Bronchial epithelial cell (primary cell): ENCODE measurements at places on chromosomes 3 and 15. TPM values are rescaled to one million over a fixed set of nuclear protein-coding genes. Genes with fewer than 3 reads are reported as not detected.

GRCh38 chr15:100254691-100255090 is 87.1 kb downstream of the ADAMTS17 start:
- DNase-seq, result no peak

GRCh38 chr3:38130631-38131065 is 6.3 kb downstream of the ACAA1 start:
- DNase-seq, result no peak

Gene CELF6
- total RNA-seq, result under 0.01 TPM in 1 of 2 replicates, not detected in the other

Gene CHRNA3
- total RNA-seq, result not detected in 2 replicates

DNA sequence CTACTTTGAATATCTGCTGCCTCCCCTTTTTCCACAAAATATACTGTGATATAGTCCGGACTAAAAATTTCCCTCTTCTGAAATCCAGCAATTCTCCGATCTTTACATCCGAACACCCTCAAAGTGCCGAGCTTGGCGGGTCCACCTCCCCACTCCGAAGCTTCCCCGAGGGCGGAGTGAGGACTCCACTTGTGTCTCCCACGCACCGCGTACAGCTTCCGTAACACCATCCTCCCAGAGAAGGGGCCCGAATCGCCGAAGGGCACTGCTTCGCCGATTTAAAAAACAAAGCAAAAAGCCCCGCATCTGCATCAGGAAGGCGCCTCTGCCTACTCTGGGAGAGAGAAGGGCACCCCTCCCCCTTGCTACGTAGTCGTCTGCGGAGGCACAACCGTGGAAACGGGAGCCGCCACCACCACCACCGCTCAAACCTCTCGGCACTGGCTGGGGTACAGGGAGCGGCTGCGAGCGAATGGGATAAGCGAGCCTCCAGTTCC is 551 bp downstream of the NCBP2 start:
- peak; percentile 32 for DNase-seq

Gene DAZL
- not detected in 2 replicates for total RNA-seq

DNA sequence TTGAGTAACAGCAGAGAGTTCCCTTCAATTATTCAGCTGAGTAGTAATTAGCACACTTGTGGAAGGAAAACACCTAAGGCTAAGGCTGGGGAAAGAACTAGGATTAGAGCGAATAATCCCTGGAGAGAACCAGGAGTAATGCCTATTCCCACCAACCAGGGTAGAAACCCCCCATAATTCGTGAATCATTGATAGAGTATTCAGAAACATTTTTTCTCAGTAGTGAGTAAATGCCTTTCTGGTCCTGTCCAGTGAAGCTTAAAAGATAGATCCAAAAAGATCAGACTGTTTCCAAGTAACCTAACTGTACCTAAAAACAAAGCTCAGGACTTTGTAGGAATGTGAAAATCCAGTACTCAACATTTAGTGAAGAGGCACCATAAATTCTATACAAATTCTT is 71.2 kb downstream of the DGKG start:
- no peak for DNase-seq

Gene GDPGP1
- total RNA-seq, result 2.0 and 2.9 TPM in 2 replicates

GRCh38 chr15:28093752-28094535 is 5.2 kb downstream of the OCA2 start:
- DNase-seq, result no peak

- DNase-seq, result no peak
These were observed 52.5 kb upstream of the KCNMB2 start for GRCh38 chr3:178483704-178484103.

GRCh38 chr3:116339441-116340028 is 105.8 kb downstream of the LSAMP start:
- no peak for DNase-seq

Gene EFCC1
- total RNA-seq, result under 0.01 TPM in 1 of 2 replicates, not detected in the other

Gene SERF2
- 286 and 340 TPM in 2 replicates for total RNA-seq

GRCh38 chr15:81284256-81285031 is 39.5 kb downstream of the STARD5 start:
- DNase-seq, result no peak

Gene CNTN4
- total RNA-seq, result 0.26 and 0.79 TPM in 2 replicates

DNA sequence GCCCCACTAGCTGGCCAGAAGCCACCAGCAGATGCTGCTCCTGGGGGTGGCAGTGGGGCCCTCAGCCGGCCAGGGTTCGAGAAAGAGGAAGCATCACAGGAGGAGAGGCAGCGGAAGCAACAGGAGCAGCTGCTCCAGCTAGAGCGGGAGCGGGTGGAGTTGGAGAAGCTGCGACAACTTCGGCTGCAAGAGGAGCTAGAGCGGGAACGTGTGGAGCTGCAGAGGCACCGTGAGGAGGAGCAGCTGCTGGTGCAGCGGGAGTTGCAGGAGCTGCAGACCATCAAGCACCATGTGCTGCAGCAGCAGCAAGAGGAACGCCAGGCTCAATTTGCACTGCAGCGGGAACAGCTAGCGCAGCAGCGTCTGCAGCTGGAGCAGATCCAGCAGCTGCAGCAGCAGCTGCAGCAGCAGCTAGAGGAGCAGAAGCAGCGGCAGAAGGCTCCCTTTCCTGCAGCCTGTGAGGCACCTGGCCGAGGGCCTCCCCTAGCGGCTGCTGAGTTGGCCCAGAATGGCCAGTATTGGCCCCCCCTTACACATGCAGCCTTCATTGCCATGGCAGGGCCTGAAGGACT is 17.5 kb upstream of the APEH start:
- DNase-seq, result no peak

Gene UBAP1L
- 1.3 and 2.0 TPM in 2 replicates for total RNA-seq

Gene KCNMB3
- total RNA-seq, result 0.38 and 1.1 TPM in 2 replicates

DNA sequence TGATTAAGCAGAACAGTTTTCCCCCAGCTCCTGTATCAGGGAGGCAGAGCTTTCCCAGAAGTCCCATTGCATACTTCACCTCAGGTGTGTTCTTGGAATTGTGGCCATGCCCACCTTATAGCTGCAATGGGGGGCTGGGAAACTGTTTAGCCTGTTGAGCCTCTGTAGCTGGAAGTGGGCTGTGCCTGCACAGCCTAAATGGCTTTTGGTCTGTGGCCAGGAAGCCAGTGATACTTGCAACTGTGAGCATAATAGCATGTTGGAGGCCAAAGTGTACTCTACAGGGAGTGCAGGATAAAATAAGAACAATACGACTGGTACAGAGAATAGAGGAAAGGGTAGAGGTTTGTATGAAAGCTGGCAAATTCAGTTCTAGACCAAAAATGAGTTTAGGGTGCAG is 248.5 kb downstream of the PTPRG start:
- DNase-seq, result no peak

DNA sequence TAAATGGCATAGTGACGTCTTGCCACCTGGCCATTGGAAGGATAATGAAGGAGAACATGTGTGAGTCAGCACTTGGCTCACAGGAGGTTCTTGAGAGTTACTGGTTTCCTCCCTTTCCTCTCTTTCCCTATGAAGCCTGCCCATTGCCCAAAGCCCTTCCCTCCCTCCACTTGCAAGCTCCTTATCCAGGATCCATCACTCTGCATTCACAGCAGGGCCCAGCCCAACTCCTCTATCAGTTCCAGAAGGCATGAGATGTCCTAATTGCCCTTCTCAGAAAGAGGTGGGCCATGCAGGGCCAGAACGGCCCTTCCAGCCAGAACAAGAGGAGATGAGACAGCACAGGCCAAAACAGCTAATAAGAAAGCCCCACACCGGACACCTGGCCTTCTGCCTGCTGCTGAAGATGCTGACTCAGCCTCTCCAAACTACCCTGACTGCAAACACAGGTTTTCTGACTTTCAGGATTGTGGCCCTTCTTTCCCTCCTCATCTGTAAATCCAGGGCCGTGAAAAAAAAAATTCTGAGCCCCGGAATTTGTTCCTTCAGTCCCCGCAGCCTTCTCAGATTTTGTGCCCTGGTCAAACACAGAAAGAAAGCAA is 29.7 kb downstream of the HAPLN3 start:
- peak; percentile 47 for DNase-seq

Gene SLC6A11
- total RNA-seq, result 3.2 and 3.5 TPM in 2 replicates

- no peak for DNase-seq
These were observed 188.2 kb downstream of the SI start for GRCh38 chr3:164890061-164890460.

DNA sequence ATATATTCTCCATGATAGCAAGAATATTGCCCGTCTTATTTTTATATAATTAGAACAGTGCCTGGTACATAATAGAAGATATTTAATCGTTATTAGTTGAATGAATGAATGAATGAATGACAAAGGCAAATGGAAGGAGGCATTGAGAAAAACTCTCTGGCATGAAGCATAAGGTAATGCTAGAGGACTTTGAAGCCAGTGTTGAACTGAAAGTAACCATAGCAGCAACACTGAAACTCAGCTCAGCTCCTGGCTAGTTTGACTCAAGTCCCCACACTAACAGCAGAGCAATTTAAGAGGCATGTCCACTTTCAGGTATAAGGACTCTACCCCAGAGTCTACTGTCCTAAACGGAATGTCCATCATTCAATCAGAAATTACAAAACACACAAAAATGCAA is 227.0 kb downstream of the CPNE4 start:
- no peak for DNase-seq

GRCh38 chr3:53303957-53304356 is 43.4 kb downstream of the DCP1A start:
- no peak for DNase-seq

- DNase-seq, result no peak
These were observed 95.7 kb downstream of the CHDH start for GRCh38 chr3:53750253-53751210.

GRCh38 chr15:27628486-27628885 is 470.6 kb downstream of the OCA2 start:
- DNase-seq, result no peak

Gene SCN5A
- total RNA-seq, result under 0.01 TPM in 1 of 2 replicates, not detected in the other

DNA sequence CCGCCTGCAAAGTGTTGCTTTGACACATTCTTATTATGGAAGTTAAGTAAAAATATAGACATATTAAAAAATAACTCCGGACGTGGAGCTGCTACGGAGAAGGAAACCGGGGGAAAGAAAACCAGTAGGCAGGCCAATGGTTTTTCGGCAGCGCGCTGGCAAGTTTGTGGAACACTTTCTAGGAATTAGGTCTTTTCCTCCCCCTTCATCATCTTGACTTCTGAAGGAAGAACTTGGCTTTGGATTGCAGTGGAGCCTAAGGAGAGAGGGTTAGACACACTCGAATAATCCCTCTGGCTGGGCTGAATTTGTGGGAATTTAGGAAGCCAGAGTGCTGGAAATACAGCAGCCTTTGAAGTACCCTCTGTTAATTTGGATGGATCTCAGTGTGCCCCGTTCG is 317 bp downstream of the ROBO2 start:
- no peak for DNase-seq

DNA sequence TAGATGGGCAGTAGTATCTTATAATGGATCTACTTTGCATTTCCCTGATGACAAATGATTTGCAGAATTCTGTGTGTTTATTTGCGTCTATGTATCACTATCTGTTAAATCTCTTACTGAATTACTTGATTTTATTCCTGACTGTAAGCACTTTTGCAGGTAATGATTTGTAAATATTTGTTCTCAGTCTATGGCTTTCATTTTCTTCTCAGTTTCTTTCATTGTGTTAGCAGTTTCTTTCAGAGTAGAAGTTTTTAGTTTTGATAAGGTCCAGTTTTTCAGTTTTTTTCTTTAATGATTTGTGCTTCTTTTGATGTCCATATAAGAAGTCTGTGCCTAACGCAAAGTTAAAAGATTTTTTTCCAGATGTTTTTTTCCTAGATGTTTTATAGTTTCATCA is 12.9 kb downstream of the SLC25A36 start:
- no peak for DNase-seq

DNA sequence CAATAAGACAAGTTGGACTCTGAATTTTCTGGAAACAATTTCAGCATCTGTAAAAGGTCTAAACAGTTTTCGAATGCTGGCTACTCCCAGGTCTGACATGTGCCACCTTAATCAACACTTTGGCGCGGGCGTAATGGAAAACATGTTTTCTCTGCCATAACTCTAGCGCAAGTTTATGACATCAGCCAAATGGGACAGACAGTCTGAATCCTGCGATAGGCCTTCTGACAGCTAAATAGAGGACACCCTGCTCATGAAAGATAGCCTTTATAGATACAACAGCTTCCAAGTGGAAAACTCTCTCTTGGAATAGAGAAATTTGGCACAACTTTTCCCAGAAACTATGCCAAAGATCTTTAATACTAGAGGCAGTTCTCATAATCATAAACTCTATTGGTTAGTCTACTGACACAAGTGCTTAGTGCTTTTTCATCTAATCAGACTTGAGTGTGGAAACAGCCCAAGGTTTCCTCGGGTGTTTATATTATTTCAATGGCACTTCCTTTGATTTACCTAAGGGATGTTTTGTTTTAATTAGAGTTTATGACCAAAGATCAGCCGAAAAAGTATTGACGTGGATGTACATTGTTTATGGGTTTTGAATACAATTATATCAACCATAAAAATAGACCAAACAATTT is 120.1 kb upstream of the DPH6 start:
- no peak for DNase-seq

Gene LMCD1
- 1.2 and 2.6 TPM in 2 replicates for total RNA-seq

DNA sequence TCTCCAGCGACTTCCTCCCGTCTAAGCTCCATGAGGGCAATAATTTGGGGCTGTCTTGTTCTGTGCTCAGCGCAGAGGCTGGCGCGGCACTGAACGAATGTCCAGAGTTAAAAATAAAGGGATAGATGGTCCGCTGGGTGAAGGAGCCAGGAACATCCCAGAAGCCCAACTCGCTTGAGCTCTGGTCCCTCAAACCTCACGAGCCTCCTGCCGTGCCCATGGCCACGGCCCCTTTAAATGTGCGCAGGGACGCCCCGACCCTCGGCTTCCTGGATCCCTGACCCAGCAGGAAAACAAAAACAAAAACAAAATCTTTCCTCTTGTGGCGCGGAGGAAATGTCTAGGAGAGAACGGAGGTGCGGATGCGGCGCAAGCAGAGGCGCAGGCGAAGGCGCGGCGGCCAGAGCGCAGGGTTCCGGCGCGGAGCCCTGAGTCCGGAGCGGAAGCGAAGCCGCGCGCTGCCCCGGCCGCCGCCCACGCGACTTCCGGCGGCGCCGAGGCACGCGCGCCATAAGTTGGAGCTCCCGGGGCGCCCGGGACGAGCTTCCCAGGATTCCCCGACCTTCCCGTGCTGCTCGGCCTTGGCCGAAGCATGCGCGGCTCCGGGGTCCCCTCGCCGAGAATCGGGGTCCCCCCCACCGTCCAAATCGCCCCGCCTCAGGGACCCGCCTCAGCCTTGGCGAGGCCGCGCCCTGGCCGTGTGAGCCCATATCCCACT is 52.9 kb upstream of the WNT7A start:
- no peak for DNase-seq

Gene ACTRT3
- 0.64 and 1.1 TPM in 2 replicates for total RNA-seq
